ENCODE measurements at places on chromosomes 1 and 21.
A peak's percentile ranks its signal among the peaks of the same experiment; 100 is the strongest.

DNA sequence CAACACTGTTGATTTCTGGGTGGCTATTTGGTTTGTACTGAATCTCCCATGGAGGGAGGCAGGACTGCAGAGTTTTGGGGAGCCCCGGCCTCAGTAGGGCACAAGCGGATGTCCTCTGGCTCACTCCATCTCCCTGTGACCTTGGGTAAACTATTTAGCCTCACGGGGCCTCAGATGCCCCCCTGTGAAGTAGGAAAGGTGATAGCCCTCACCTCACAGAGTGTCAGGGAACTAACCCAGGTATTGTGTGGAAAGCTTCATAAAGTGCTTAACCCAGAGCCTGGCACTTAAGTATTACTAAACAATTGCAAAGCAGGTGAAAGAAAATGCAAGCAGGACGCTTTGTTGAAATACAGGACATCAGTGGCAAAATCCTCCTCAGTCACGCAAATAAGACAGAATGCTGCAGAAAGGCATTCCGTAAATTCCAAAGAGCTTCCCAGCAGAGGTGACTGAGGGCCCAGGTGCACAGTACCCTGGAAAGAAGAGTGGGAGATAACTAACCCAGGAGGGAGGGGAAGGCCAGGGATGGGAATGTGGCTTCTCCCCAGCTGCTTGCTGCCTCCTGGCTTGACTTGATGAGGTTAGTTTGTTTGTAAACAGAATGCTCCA lies 436.3 kb downstream of the PRDM2 start:
- DNase-seq = no peak

DNA sequence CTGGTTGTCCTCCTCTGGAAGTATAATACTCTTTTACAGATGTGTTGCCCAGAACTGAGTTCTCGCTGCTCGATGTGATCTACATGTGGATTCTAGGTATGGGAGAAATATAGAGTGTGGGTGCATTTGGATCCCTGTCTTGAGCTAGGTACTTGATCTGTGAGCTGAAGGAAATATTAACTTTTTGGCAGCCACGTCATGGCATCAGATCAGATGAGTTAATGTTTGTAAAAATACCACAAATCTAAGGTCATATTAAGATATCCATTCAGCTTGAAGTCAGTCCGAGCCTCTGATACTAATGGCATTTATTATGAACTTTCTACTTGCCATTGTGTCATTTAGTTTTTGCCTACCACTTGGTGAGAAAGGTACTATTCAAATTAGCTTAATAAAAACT lies 24.6 kb downstream of the MAPKAPK2 start:
- DNase-seq = no peak

DNA sequence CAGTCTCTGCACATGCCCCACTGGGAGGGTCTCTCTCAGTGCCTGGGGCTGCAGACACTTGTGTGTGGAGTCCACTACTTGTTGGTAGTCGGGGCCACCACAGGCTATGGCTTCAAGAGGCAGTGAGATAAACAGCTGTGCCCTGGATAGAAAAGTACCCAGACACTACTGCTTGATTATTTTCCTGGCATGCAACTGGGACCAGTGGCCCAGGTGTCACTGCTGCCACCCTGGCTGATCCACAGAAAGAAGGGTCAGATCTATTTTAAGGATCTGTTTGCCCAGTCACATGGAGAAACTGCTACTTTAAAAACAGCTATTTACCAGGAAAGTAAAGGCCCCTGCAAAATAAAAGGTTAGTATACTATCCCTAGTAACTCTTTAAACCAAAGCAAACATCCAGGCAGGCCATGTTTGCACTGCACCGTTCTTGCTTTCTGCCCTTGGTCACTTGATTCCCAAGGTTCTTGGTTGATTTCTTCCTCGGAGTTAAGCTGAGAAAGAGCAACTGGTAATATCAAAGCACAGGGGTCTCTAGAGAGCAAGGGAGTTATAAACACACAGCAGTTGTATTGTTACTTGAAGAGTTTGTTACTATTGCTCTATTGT lies 99.9 kb downstream of the GLUL start:
- DNase-seq = no peak

- no peak for DNase-seq
Observed at GRCh38 chr1:24051206-24051945, 60.6 kb downstream of the MYOM3 start.

- DNase-seq = no peak
Observed at GRCh38 chr1:230137337-230137815, 70.3 kb downstream of the GALNT2 start.

GRCh38 chr1:10973552-10973951 lies 38.9 kb upstream of the TARDBP start:
- DNase-seq = no peak

- no peak for DNase-seq
Observed at GRCh38 chr21:36692835-36693488, 6.0 kb upstream of the SIM2 start.

GRCh38 chr1:152461544-152461943 lies 47.5 kb upstream of the CRNN start:
- DNase-seq = peak; percentile 39

DNA sequence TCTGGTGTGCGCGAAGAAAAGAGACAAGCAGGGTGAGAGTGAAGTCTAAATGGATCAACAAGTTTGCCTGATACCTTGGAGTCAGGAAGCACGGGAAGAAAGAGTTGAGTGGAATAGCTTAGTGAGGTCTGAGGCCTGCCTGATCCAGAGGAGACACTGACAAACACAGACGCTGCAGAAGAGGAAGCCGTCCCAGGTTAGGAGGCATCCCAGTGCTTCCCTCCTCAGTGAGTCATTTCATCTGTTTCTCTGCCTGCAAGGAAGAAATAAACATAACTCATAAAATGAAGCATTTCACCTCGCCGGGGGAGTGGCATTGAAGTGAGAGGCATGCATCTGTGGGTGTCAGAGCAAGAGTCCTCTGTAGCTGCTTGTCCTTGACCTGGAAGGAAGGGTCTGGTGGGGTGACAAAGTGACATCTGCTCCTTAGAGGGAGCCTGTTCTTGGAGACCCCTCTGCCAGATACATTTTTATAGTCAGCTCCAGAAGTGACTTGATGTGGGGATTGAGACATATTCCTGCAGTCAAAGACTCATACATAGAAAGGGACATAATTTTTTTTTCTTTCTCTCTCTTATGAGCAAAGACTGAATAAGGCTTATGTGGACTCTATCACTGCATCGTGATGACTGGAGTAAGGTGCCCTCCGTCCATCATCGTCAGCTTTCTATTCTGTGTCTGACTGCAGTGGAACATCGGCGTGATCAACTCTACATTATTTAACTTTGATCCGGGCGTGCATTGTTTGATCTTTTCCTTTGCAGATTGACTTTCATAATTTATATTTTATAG lies 256.7 kb downstream of the KIF26B start:
- DNase-seq = no peak

DNA sequence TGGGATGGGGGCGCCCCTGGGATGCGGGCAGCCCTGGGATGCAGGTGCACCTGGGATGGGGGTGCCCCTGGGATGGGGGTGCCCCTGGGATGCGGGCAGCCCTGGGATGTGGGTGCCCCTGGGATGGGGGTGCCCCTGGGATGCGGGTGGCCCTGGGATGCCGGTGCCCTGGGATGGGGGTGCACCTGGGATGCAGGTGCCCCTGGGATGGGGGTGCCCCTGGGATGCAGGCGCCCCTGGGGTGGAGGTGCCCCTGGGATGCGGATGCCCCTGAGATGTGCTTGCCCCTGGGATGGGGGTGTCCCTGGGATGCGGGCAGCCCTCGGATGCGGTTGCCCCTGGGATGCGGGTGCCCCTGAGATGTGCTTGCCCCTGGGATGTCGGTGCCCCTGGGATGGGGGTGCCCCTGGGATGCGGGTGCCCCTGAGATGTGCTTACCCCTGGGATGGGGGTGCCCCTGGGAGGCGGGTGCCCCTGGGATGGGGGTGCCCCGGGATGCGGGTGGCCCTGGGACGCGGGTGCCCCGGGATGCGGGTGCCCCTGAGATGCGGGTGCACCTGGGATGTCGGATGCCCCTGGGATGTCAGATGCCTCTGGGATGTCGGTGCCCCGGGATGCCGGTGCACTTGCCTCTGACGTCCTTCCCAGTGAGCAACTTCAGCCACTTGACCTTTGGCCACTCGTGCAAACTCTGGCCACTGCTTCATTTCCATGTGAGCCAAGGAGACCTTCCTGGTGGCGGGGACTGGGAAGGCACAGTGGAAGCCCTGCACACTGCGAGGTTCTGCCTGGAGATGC lies 37.3 kb upstream of the SLC19A1 start:
- DNase-seq = no peak
